ENCODE measurements at places on chromosomes 6 and 20.

- no peak for DNase-seq
Observed at GRCh38 chr6:107715550-107716321, 108.4 kb downstream of the SCML4 start.

DNA sequence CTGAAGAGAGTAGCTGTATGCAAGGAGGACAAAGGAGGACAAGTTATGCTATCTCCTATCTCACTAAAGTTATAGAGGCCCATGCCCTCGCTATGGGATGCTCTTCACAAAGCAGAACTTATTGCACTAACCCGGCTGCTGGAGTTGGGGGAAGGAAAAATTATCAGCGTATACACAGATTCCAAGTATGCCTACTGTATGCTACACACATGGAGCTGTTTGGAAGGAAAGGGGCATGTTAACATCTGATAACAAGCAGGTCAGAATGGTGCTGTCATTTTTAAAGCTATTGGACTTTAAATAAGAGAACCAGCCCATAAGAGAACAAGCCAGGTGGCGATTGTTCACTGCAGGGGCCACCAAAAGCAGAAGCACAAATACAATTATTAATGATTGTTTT lies 20.3 kb upstream of the BTN3A2 start:
- DNase-seq: no peak

DNA sequence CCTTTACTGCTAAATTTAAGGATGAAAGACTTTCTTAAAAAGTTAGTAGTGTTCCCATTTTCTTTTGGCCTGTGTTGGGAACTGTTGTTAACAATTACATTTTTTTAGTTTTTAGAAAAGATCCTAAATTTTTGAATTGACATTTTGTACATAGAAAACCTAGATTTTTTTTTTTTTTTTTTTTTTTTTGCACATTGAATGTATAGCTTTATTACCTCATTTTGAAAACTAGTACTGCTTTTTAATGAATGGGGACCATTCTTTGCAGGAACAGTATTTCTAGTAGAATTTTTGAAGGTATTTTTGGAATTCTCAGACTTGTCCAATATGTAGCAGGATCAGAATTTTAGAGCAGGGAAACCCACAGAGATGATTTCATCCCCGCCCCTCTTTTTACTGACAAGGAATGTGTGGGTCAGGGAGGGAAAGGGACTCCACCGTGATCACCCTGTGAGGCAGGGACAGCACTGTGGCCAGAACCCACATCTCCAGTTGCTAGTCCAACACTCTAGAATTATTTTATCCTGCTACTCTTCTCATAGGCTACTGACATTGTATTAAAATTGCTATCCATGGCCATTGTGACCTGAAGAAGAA lies 154.4 kb upstream of the SUPT3H start:
- DNase-seq: no peak

DNA sequence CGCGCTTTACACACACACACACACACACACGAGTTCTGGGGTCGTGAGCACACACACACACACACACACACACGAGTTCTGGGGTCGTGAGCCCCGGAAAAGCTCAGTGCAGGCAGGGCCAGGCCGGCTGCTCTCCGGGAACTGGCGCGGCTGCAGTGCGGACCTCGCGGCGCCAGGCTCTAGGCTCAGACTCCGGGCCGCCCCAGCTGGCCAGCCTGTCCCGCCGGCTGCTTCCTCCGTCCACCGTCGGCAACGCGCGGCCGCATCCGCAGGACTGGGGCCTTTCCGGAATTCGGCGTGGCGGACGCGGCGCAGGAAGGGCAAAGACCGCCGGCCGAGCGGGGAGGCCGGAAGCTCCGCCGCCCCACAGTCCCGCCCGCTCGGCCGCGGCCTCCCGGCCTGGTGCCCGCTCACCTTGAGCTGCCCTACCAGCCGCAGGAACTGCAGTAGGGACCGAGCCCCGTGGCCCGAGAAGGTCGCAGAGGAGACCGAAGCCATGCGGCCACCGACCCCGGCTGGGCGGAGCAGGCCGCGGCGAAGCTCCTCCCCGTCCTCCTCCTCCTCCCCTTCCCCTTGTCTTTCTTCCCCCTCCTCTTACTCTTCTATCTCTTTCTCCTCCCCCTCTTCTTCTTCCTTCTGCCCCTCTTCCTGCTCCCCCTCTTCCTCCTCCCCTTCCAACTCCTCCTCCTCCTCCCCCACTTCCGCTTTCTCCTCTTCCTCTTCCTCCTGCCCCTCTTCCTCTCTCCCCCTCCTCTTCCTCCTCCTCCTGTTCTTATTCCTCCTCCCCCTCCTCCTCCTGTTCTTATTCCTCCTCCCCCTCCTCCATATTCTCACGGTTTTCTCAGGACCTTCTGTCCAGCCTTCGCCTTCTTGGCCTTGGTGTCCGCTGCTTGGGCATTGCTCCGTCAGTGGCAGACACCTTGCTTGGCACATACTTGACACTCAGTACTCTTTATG lies at the start of gene HDDC2:
Gene HDDC2 (minus strand): TSS at position 533 of the 957 bp plus-strand sequence. CDS start 35 bp downstream, at position 498.
- no peak for DNase-seq

DNA sequence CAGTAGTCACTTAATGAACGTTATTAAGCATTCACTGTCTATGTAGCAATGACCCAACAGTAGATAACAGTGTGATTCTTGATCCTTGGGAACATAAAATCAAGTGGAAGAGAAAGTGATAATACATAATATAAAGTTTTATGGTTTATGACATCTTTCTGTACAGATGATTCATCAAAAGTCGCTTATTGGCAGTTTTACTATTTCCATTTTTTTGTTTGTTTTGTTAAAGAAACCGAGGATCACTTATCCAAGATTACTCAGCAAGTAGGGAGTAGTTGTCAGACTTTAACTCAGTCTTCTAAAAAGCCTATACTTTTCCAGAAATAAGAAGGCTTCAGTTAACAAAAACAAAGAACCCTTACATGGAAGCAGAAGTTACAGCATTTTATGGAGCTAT lies 260.8 kb downstream of the ZFAND3 start:
- DNase-seq: no peak

Measured in central memory CD8-positive, alpha-beta T cell (primary cell).